ENCODE measurements at places on chromosomes 1 and 21.

GRCh38 chr21:41767606-41768436 is 969 bp upstream of the RIPK4 start:
- no peak for DNase-seq

DNA sequence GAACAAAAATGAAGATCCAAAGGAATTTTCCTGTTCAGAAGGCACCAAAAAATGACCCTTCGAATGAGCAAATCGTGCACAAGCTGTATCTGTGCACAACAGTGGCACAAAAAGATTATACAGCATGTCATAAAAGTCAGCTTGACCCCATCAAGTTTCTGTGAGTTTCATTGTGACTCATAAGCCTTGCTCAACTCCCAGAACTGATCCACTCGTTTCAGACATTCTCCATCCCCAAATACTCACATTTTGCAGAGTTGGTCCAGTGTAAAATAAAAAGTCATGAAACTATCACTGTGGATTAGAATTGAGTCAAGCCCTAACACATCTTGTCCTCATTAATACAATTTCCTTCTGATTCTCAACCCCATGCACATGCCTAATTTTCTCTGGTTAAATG is 174.7 kb upstream of the PKN2 start:
- DNase-seq, result no peak

DNA sequence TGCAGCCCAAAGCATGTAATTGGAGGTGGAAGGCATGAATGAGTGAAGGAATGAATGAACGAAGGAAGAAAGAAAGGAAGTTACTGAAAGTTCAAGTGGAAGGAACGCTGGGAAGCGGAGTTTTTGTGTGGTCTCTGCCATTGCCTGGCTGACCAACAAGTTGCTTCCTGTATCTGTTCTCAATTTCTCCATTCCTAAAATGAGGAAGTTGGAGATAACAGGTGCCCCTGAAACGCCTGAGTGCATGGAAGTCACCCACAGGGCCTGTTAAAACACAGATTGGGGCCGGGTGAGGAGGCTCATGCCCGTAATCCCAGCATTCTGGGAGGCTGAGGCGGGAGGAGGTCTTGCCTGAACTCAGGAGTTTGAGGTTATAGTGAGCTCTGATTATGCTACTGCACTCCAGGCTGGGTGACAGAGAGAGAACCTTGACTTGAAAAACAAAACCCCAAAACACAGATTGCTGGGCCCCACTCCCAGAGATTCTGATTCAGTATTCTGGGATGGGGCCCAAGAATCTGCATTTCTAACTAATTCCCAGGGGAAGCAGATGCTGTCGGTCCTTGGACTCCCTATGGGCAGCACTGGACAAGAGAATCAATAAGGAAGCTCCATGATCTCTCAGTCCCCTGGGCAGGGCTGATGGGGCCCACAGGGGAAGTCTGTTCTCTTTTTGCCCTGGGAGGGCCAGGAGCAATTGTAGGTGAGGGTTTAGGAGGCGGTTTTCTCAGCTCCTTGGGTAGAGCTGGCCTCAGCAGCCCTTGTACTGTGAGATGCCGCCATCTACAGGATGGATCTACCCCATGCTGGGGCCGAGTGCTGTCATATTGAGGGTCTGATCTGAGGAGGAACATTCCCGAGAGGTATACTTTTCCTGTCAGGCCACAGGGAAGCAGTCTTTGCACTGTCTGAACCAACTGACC is 3.3 kb upstream of the CNR2 start:
- peak; percentile 38 for DNase-seq

- DNase-seq, result no peak
These were observed 8.7 kb upstream of the LSM10 start for GRCh38 chr1:36406440-36406839.

DNA sequence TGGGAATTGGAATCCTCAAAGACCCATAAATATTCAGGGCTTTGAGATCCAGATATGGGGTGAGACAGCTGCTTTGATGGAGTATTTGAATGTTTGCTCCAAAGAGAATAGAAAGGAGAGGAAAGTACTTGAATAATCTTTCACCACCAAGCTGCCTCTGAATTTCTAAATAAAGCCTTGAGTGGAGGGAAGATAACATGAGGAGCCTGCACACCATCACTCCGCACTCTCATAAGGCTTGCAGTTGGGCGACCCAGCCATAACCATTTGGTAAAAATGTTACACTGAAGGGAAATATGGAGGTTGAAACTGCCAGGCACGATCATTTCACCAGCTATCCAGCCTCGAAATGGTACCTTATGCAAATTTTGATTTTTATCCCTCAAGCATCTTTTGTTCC is 38.4 kb downstream of the VCAM1 start:
- no peak for DNase-seq
